Mammary microvascular endothelial cell (primary cell): ENCODE measurements at places on chromosomes 13 and 19. TPM values are rescaled to one million over a fixed set of nuclear protein-coding genes. Genes with fewer than 3 reads are reported as not detected.

Gene P2RY11
- 0.47 and 2.7 TPM in 2 replicates for total RNA-seq

Gene FREM2
- total RNA-seq = not detected in 2 replicates

Gene TSSK6
- 0.10 and 0.13 TPM in 2 replicates for total RNA-seq

Gene WDR18
- total RNA-seq = 69.5 and 80.6 TPM in 2 replicates

Gene MYO16
- total RNA-seq = 0.05 TPM in 1 of 2 replicates, not detected in the other

Gene COX6B2
- total RNA-seq = not detected in 2 replicates

Gene NOVA2
- 9.7 and 10.4 TPM in 2 replicates for total RNA-seq

Gene MARCHF2
- total RNA-seq = 153 and 159 TPM in 2 replicates

Gene CAMSAP3
- total RNA-seq = 0.10 TPM in 1 of 2 replicates, not detected in the other
